Karpas-422 (cell line): ENCODE measurements at places on chromosomes 7 and 10.

DNA sequence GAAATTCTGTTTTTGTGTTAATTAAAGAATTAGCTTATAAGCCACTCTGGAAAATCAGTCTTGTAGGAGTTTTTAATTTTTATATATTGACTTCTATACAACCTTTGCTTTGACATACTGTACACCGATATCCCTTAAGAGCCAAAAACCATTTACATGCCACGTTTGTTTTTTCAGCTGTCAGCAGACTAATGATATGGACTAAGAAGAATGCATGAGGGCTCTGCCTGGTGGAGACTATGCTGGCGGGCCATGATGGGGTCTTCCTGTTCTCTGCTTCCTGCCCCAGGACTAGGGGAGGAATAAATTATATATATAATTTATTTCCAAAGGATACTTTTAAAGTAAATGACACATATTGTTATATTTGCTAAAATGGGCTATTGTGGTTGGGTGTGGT lies 96.3 kb downstream of the CDK14 start:
- no peak for DNase-seq

- DNase-seq = no peak
Measured at GRCh38 chr10:1363446-1364121, 307.4 kb downstream of the WDR37 start.

- no peak for DNase-seq
Measured at GRCh38 chr7:95324431-95324830, at the start of gene PON1. Gene PON1, minus strand, starts transcription at chr7:95324532. Its CDS starts 57 bp downstream, at chr7:95324475.

- no peak for DNase-seq
Measured at GRCh38 chr10:114754445-114755320, 66.9 kb upstream of the FHIP2A start.

GRCh38 chr10:11742779-11743298 lies 657 bp downstream of the ECHDC3 start:
- DNase-seq = no peak

DNA sequence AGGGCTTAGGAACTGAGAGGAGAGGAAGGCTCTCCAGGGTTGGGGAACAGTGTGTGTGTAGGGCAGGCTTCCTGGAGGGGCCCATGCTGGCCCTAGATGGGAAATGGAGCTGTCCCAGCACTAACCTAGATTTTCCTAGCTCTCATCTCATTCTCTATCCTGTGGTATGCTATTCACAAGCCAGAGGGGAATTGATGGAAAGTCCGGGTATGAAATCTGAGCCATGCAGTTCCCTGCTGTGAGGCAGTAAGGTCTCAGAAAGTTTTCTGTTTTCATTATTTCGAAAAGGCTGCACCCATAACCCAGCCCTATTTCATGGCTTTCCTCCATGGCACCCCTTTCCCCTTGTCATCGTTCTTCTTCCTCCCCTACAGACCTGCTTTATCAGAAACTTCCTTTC lies 220.3 kb downstream of the RPS24 start:
- no peak for DNase-seq

DNA sequence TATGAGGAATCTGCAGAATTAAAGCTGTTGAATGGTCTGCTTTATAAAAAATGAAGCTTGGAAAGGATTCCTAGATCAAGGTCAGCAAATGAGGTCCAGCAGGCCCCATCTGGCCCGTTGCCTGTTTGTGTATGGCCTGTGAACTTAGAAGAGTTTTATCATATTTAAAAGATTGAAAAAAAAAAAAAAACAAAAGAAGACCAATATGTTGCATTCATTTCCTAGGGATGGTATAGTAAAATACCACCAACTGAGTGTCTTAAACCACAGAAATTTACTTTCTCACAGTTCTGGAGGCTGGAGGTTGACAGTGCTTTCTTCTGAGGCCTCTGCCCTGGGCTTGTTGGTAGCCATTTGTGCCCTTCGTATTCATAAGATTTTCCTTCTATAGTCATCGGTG lies 109.2 kb downstream of the PPP1R3A start:
- no peak for DNase-seq

GRCh38 chr10:110591760-110592159 lies 24.3 kb downstream of the SMC3 start:
- DNase-seq = no peak
